ENCODE measurements at places on chromosomes 6 and 20. TPM values are rescaled to one million over a fixed set of nuclear protein-coding genes. Genes with fewer than 3 reads are reported as not detected.

- DNase-seq: no peak
Observed at GRCh38 chr6:151242420-151242861, 2.7 kb downstream of the AKAP12 start.

GRCh38 chr6:139536751-139537617 lies 162.5 kb upstream of the CITED2 start:
- DNase-seq: no peak

The CFAP206 gene
- total RNA-seq: 0.54 TPM

GRCh38 chr20:9736373-9736772 lies 102.5 kb downstream of the PAK5 start:
- DNase-seq: no peak

The ZCCHC3 gene
- 40.0 TPM for total RNA-seq

DNA sequence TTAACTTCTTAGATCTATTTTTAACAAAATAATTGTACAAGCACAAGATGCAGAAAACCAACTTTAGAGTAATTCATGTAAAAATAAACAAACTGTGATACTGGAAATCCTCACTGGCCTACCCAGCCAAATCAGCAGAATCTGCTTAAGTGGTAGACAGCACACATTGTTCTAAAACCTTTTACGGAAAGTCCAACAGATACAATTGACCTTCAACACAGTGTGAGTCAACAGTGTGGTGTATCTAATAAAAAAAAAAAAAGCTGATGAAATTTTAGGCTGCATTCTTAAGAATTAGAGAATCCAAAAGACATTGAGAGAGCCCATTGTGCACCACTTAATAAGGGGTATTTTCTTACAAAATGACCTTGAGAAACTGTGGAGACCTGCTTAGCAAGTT lies 174.5 kb downstream of the COL21A1 start:
- DNase-seq: no peak

DNA sequence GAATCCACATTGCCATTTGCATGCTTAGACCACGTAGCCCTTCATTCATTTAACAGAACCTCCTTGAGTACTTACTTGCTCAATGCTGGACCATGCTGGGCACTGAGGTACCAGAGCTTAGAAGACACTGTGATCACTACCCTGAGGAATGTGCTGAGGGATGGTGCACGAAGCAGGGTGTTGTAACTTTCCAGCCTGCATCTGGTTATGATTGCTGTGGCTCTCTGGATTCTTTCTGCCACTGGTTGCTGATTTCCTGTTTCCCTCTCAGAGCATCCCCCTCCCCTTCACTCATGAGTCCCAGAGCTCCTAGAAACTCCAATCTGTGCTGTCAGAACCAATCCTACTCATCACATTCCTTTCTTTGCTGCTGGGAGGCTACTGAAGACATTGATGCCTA lies 537.4 kb downstream of the PTPRT start:
- no peak for DNase-seq

The DPPA5 gene
- total RNA-seq: not detected

The SLC17A9 gene
- 7.0 TPM for total RNA-seq

GRCh38 chr6:158718461-158719046 lies 68.7 kb downstream of the SYTL3 start:
- DNase-seq: peak; percentile 66

DNA sequence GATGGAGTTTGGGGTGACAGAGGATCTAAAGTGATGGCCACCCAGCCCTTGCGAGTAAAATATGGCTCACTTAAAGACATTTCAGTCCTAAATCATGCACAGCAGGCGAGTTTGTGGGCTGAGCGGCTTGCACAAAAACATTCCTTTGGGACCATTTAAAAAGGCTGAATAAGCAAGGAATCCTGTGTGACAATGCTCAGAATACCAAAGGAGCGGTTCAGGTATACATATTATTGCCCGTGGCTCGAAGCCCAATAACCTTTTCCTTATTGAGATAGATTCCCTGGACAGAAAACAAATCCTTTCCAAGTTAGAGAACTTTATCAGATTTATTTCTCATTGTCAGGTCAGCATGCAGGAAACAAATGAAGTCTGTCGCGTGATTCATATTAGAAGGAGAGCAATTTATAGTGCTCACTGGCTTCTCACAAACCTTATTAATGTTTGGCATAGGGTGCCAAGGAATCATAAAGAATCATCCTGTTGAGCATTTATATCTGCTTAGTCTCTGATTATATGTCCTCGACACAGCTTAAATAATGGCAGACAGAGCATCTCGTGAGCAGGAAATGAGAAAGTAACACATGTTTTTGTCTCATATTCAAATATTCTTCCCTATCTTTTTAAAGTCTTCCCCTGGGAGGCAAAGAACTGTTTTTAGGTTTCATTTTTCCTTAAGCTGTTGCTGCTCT lies 121.3 kb downstream of the TRMT11 start:
- DNase-seq: no peak

DNA sequence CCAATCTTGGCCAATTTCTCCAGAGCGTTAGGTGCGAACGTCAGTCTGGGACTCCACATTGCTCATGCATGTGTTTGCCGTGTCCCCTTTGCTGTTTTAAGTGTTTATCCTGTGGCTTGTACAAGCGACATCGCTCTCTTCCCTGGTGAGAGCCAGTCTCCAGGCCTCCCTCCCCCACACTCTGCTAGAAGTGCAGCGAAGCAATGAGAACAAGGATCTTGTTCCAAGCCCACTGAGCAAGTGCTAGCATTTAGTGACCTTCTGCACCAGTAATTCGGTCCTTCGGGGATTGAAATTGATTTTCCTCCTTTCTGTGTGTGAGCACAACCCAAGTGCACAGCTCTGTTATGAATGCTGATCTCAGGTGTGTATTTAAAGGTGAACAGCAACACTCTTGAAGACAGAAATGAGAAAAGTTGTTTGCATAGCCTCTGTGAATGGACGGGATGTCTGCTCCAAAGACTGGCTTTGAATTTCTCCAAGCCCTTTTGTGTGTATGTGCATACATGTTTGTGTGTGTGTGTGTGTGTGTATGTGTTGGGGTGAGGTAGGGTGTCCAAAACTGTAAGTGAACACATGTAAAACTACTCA lies 29.0 kb downstream of the CD83 start:
- no peak for DNase-seq

DNA sequence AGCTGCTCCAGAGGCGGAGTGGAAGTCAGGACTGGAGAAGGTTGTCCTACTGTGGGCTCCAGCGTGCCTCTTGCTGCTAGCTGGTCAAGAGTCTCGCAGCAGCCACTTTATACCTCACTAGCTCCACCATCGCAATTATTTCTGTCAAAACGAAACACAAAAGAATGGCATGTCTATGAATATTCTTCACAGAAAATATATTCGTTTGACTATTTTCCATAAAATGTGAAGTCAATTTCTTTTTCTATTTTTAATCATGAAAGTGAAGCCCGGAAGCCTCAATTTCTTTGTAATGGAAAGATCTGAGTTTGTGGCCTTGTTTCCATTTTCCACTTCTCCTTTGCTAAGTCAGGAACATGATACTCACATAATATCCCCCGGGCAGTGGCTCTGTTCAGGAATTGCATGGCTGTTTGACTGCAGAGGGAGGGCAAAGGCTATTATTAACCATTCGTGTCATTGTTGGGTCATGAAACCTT lies 51.7 kb downstream of the DTD1 start:
- DNase-seq: no peak

The NEURL2 gene
- 3.6 TPM for total RNA-seq

DNA sequence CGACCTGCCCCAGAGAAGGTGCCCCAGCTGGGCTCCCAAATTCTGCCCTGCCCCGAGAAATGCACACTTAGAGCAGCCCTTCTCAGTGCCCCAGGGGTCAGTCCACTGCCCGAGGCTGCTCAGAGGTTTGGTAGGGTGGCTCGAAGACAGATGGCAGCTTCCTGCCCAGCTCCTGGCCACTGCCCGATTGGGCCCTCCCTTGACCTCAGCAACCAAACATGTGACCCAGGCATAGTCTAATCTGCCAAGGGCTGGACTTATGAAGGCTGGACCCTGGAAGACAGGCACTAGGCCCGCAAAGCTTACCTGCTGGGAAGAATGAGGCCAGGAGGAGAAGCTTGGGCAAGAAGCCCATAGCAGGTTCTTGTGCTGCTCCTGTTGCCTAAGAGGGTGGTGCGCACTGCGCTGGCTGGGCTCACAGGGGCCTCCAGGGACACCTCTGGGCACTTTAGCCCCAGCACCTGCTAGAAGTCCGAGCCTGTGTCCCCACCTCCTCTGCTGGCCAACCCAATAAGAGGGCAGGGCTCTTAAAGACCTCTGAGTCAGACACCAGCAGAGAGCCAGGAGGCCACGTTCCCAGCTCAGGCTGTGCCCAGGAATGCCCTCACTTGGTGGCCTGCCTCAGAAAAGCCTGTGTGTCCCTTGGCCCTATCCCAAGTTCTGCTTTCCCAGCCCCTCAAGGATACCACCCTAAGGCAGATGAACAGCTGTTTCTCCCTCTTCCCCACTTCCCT lies 5.5 kb downstream of the SIGLEC1 start:
- no peak for DNase-seq

GRCh38 chr6:91173186-91173585 lies 586.3 kb upstream of the MAP3K7 start:
- no peak for DNase-seq

The BAK1 gene
- total RNA-seq: 51.4 TPM

DNA sequence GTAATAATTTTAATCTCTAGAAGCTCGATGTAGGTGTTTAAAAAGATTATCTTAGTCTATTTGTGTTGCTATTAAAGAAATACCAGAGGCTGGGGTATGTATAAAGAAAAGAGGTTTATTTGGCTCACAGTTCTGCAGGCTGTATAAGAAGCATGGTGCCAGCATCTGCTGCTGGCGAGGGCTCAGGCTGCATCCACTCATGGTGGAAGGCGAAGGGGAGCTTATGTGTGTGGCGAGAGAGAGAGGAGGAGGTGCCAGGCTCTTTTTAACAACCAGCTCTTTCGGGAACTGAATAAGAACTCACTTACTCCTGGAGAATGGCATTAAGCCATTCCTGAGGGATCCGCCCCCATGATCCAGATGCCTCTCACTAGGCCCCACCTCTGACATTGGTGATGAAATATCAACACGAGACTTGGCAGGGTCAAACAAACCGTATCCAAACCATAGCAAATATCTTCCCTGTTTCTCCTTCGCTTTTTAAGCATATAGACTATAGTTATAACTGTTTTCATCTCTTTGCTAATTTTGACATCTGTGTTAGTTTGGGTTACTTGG lies 24.5 kb downstream of the CHMP4B start:
- DNase-seq: no peak

DNA sequence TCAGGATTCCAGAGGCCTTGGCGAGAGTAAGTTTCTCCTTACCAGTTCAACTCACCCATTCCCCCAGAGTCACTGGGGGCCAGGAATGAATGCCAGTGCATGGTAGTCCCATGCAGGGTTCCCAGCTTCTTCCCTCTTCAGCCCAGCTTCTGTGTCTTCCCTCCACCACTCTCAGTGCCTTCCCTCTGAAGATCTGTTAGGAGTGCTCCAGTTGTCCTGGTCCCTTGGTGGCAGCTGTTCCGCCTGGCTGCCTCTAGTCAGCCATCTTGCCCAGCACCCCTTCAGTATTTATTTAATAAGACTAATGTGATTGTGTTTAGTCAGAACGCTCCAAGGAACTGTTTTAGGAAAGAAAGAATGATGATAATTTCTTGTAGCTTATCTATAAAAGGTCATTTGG lies 23.1 kb downstream of the FIG4 start:
- DNase-seq: no peak
